ENCODE measurements at places on chromosomes 2 and 18.

- no peak for DNase-seq
These were observed 112.0 kb upstream of the RMDN2 start for GRCh38 chr2:37812941-37813730.

GRCh38 chr2:235543128-235543750 is 49.4 kb downstream of the AGAP1 start:
- no peak for DNase-seq

DNA sequence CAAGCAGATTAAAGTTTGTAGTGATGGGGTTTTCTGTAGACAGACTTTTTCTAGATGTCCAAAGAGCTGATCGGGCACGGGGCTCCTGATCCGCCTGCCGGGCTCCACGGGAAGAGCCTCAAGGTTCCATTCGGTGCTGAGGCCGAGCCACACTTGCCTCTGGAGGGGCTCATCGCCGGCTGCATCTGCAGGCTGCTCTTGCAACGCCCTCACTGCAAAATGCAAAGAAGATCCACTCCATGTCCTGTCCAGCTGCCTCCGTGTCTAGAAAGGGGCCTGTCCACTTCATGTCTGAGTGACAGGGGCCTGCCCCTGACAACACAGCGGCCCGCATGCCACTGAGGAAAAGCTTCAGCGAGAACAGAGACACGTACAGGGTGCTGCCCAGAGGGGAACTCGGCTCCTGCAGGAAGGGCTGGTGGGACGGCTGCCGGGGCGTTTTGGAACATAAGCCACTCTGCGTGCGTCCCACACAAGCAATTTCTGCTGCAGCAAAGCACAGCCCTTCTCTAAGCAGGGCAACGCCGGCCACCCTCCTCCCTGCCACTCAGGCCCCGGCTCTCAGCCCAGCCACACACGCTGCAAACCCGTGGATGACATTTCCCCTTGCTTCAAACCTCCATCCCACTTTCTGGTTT is 53.6 kb upstream of the CTDP1 start:
- DNase-seq = no peak

- no peak for DNase-seq
These were observed 174.9 kb downstream of the RAB3GAP1 start for GRCh38 chr2:135226961-135227360.

GRCh38 chr2:240024766-240025165 is 376 bp downstream of the NDUFA10 start:
- peak; percentile 24 for DNase-seq

GRCh38 chr2:17460371-17461086 is 57.7 kb downstream of the RAD51AP2 start:
- no peak for DNase-seq

- no peak for DNase-seq
These were observed 132.6 kb upstream of the ZNF236 start for GRCh38 chr18:76689646-76690264.

Measured in DND-41 (cell line).